ENCODE measurements at places on chromosomes 12 and 14. TPM values are rescaled to one million over a fixed set of nuclear protein-coding genes. Genes with fewer than 3 reads are reported as not detected.

ARG2 gene
- 3.8 TPM for total RNA-seq

GRCh38 chr12:59240048-59240447, 319.7 kb upstream of the LRIG3 start:
- no peak for DNase-seq

LMO3 gene
- 2.0 TPM for total RNA-seq

DNA sequence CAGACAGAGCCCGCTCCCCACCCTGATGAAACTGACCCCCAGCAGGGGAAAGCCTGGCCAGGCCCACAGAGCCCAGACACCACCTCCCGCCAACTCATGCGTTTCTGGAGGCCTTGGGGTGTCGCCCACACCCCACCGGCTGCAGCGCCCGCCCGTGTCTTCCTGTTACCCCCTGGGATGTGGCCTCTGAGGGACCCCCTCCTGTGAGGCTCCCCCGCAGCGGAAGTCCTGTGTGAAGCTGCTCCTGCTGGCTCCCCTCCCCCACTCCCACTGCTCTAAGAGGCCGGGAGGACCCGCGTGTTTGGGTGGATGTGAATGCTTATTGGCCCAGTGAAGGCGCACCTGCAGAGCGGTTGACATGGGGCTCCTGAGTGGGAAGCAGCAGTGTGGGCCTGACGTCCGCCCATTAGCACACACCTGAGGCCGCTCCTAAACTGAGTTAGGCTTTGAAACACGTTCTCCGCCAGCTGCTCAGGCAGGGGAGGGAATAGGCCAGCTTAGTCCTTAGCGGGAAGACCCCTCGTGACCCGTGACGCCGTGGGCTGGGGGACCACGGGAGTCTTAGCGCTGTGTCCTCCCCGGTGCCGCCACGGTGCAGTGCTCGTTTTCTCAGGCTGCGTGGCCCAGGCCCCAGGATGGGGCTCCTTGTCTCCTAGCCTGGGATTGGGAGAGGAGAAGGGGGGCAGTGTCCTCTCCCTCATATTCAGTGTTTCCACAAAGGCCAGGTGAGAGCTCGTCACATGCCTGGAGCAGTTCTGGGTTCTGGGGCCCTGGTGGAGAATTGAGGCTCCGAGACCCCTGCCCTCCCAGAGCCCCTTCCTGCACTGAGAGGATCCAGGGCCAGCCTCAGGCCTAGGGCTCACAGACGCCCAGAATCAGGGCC, 323.4 kb upstream of the SFSWAP start:
- DNase-seq: peak; percentile 12

DNA sequence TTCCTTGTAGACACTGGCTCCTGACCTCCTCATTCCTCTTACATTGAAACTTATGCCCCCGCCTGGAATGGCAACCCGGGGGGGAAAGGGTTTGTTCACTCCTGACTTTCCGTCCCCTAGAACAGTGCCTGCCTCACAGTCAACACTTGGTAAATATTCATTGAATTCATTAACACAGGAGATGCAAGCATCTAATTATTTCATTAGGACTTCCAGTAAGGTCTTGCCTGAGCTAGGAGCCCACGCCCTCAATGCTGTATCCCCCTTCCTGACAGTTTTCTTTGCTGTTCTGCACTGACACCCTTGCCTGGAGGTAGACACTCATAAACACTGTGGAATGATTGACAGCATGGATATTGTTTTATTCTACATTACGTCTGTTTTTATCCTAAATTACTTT, 49.3 kb upstream of the CHST11 start:
- no peak for DNase-seq

B4GALNT3 gene
- total RNA-seq: 24.3 TPM

DNA sequence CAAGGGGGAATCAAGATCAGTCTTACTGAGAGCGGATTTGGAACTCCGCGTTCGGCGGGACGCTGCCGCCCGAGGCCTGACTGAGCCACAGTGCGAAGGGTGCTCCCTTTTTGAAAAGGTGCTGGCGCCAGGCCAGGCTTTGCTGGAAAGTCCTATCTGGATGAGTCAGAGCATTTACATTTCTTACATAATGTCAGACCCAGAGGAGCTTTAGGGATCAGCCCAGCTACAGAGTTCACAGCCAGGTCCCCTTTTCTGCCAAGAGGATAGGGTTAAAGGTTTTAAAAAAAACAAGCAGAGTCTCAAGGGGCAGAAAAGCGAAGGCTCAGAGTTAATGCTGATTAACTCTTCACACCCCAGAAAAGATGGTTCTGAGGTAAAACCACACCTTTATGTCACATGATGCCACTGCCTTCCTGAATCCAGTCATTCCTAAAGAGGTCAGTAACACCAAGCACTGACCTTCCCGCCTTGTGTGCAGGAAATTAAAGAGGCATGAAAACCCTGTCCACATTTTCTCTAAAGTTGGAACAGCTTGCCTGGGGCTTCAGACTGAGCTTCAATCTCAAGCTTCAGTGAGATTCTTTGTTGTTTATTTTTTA, 11.7 kb upstream of the FBXL14 start:
- DNase-seq: peak; percentile 86

ADAMTS20 gene
- 1.5 TPM for total RNA-seq

SERPINA12 gene
- total RNA-seq: 0.47 TPM

- DNase-seq: no peak
These were observed 181.9 kb downstream of the PRKCH start for GRCh38 chr14:61503167-61503801.

- DNase-seq: no peak
These were observed 54.1 kb downstream of the FBRSL1 start for GRCh38 chr12:132544080-132544397.

Measured in testis (tissue), 5 donors.